ENCODE measurements at places on chromosomes 5 and 9.

GRCh38 chr5:73899055-73899454 lies 273.1 kb downstream of the ARHGEF28 start:
- DNase-seq = no peak

DNA sequence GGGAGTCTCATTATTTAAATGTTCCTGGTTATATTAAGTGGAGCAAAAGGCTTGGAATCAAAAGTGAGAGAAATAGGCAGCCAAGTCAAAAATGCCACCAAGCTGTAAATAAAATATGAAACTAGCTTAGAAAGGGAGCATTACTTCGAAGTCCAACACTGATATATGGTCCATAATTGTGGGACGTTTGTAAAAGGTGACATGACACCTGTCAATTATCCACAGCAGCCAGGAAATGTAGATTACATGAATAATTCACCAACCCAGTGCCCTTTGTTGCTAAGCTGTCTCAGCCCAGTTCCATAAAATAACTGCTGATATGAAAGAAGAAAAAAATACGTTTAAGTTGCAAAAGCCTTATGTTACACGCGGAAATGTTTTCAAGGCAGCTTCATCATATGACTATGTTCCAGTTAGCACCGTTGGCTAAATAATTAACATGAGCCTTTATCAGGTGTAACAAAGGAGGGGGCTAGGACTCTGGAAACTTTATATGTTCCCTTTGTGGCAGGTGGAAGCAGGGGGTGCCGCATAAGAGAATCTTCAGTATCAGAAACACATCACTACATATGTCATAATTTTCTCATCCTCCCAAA lies 39.9 kb upstream of the ZSWIM6 start:
- no peak for DNase-seq

DNA sequence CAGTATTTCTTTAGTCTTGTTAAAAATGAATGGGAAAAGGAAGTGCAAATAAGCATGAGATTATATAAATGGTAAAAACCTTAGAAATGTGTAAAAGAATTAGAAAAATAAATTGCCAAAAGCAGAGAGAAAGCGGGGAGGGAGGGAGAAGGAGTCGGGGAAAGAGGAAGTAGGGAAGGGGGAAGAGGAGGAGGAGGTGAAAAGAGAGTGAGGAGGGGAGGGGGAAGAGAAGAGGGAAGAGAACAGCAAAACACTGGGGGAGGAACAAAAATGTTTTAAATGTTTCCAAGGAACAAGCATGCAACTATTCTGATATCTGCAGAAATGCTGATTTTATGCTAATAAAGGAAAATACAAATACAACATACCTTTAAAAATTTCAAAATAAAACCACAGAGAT lies 317.5 kb downstream of the PIK3R1 start:
- DNase-seq = no peak

GRCh38 chr9:89436326-89436725 lies 61.6 kb downstream of the SEMA4D start:
- no peak for DNase-seq

- DNase-seq = no peak
These were observed 212.5 kb downstream of the MEF2C start for GRCh38 chr5:88670461-88670860.

- no peak for DNase-seq
These were observed 42.3 kb upstream of the LPCAT1 start for GRCh38 chr5:1565737-1566734.

DNA sequence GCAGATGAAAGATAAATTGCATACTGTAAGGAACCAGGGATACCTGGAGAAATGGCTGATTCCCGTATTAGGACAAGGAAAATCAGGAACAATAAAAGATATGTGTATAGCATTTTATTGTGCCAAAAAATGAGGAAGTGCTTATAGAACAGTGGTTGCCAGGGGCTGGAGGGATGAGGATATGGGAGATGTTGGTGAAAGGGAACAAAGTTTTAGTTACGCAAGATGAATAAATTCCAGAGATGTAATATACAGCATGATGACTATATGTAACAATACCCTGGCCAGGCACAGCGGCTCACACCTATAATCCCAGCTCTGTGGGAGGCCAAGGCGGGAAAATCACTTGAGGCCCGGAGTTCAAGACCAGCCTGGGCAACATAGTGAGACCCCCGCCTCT lies 101.8 kb downstream of the CDK5RAP2 start:
- DNase-seq = no peak
